ENCODE measurements at places on chromosomes 13 and 19.

DNA sequence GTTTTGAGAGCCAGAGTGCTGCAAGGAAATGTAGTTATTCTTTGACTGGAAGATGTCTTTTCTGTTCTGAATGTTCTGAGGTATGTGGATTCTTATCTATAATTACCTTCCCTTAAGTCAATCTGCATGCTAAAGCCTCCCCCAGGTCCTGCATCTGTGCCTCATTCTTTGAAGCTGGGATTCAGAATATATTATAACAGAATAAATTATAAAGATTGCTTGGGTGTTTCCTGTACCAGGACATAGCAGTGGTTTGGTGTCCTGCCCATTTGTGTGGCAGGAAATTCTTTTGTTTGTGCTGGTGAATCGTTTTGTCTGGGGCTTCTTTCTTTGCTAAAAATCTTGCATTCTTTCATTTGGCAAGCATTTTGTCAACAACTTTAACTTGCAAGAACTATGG is 60.2 kb downstream of the ITGBL1 start:
- DNase-seq: no peak

- no peak for DNase-seq
These were observed 115.9 kb downstream of the ABCC4 start for GRCh38 chr13:95185311-95185710.

DNA sequence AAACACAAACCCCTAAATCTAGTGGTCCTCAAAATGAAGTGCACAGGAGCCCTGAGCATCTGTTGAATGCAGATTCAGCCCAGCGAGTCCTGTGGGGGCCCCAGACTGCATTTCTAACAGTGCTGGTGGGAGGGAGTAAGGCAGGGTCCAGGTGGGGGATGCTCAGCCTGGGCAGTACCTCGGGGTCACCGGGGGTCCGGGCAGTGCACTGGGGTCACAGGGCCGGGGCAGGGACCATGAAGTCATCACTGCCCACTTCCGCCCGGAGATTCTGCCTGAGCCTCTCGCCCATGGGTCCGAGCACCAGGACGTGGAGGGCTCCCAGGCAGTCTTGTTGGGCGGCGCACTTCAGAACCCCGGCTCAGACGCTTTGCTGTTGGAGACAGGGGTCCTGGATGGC is 838 bp upstream of the ATP4B start:
- no peak for DNase-seq

- DNase-seq: no peak
These were observed 215.9 kb upstream of the SOX21 start for GRCh38 chr13:94928127-94928775.

- DNase-seq: peak; percentile 55
These were observed 6.0 kb downstream of the STK24 start for GRCh38 chr13:98570929-98571372.

DNA sequence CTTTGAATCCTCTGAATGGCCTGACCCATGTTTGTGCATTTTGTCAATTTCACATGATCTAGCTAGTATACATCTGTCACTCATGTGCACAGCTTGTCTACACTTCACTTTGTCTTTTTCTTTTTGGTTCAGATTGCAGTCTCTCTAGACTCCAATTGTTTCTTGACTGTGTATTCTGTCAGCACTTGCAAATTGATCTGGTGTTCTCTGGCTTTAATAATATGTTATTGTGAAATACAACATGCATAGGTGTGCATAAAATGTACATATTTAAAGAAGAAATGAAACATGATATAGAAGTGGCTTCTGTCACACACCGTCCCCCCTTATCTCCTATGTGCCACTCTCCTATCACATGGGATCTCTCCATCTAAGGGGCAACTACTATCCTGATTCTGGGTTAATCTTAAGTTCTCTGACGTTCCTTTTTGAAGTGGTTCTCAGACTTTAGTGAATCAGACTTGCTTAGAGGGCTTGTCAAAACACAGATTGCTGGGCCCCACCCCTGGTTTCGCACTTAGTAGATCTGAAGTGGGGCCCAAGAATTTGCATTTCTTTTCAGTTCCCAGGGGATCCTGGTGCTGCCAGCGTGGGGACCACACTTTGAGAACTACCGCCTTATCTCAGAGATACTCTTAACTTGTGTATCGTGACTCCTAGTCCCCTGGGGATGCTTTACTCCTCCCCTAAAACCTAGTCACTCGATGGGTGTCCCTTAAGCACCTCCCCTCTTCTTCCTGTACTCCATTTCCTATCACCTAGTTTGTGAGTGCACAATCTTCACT is 5.8 kb downstream of the KRTDAP start:
- peak; percentile 35 for DNase-seq

DNA sequence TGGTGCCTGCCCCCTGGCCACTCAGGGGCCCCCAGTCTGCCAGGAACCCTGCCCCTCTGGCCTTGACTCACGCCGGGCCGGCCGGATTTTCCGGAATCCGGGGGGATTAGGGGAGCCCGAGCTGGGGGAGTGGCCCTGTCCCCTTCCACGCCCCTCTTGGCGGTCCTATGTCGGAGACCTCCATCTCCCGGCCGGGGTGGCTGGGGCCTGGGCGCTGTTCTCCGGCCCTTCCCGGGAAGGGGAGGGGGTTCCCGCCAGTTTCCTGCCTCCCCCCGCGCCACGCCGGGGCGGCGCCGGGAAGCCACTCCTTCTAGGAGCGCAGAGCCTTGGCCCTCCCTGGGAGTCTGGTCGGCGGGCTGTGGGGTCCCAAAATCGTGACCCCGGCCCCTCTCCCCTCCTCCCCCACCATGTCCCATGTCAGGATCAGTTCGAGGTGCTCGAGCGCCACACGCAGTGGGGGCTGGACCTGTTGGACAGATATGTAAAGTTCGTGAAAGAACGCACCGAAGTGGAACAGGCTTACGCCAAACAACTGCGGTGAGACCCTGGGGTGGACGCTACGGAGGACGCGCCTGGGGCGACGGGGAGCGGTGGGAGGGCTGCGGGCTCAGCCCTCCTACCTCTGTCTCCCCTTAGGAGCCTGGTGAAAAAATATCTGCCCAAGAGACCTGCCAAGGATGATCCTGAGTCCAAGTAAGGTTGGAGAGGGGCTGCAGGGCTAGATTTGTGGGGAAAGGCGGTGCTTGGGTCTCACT is 1.3 kb downstream of the TRIP10 start:
- peak; percentile 48 for DNase-seq

- no peak for DNase-seq
These were observed 12.9 kb downstream of the NOVA2 start for GRCh38 chr19:45960595-45961235.

DNA sequence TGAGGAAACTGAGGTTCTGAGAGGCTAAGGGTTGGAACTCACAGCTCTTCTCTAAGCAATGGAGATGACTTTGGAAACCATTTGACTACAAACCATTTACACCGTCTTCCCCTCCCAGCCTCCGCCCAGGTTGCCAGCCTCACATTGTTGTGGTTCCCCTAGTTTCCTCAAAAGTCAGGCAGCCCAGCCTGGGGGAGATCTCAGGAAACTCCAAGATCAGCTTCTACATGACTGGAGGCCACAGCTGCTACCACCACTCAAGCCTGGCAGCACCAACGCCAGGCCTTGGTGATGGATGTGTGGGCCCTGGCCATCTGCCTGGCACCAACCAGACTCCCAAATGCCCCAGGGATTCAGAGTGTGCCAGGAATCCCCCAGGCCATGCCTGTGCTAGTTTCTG is 207.9 kb downstream of the TSHZ3 start:
- no peak for DNase-seq

DNA sequence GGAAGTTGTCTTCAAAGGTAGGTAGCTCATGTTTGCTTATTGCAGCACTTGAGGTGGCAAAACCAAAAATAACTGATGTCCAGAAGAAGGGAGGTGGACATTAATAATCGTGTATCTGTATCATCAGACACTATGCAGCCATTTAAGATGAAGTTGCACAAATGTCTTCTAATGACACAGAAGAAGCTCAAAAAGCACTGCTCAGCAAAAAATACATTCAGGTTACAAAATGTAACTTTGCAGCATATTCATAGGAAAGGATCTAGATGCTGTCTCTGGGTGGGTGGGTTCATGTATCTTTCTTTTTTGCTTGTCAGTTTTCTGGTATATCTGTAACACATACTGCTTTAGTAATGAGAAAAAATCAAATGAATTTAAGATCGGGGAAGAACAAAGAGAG is 247.8 kb downstream of the DNAJC15 start:
- DNase-seq: no peak

DNA sequence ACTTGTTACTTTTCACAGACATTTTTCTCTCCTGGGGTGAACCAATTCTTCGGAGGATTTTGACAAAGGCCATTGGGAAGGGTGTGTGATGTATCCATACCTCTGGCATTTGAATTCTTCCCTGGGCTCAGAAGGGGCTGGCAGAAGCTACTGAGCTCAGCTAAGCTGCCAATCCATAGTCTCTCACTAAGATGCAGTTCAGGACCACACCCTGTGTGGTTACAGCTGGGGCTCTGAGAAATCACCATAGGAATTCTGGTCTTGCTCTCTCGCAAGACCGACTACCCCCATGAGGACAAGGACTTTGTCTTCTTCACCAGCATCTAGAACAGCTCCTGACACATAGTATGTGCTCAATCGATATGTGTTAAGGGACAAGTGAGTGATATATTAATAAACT is 6.0 kb downstream of the C13orf42 start:
- no peak for DNase-seq

DNA sequence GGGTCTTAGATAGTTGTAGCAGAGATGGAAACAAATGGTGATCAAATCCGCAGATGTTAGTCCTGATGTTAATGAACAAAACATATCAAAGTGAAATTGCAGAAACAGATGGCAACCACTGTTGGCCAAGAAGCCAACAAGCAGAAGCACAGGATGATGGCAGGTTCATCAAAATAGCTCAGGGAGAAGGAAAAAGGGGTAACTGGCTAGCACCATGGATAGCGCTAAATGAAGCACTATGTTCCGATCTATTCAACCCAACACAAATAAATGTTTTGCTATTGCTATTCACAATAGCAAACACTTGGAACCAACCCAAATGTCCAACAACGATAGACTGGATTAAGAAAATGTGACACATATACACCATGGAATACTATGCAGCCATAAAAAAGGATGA is 413.7 kb downstream of the FGF14 start:
- no peak for DNase-seq

GRCh38 chr13:39296193-39296592 is 257.9 kb downstream of the NHLRC3 start:
- DNase-seq: no peak

DNA sequence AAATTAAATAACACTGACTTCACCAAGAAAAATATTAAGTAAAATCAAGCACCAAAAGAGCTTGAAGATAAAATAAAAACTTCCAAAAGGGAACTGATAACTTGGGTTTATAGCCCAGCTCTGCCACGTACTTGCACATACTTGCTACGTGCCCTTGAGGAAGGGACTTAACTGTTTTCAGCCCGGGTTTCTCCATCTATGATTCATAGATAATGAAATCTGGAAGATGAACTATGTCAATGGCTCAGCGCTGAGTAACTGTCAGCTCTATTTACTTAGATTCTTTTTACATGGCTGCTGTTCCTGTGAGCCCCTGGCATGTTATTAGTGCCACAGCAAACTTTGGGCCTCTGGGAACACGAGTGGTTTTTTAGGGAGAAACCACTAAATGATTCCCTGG is 9.6 kb upstream of the ZC3H13 start:
- no peak for DNase-seq

GRCh38 chr13:65470781-65471180 is 1759.4 kb downstream of the PCDH9 start:
- DNase-seq: no peak

DNA sequence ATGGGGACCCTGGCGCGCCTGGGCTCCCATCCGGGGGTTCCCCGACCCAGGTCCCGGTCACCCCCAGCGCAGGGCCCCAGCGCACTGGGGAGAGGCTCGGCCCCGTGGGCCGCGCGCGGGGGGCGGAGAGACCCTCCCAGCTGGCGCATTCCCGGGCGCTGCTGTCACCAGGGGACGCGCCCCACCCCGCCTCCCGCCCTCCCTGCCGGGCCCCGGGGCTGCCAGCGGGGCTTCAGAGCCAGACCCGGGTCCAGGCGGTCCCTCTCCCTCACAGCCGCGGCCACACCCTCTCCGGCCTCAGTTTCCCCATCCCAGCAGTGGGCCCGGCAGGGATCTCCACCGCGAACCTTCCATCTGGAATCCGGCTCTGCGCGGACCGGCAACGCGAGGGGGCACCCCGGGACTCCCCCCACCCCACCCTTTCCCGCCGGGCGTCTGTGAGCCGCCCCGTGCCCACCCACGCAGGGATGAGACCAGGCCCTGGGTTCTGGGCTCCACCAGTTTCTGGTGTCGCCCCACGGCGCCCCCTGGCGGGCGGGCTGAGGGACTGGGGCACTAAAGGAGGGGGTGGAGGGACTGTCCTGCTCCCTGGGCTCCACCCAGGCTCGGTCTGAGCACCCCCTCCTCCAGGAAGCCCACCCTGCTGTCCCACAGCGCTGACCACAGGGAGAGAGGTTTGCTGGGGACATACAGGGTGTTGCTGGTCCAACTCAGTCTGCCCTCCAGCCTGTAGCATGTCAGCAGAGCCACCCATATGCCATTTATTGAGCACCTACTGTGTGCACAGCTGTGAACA is 878 bp upstream of the ADAMTSL5 start:
- DNase-seq: peak; percentile 78

- peak; percentile 87 for DNase-seq
These were observed at the start of gene DHDH for GRCh38 chr19:48933382-48933932. TSS of gene DHDH (plus strand) at chr19:48933699. CDS start at chr19:48933722, 23 bp downstream.

GRCh38 chr13:81664872-81665271 is 1323.9 kb upstream of the SPRY2 start:
- no peak for DNase-seq

- DNase-seq: no peak
These were observed 290.1 kb upstream of the TSHZ3 start for GRCh38 chr19:31639306-31639705.

- DNase-seq: no peak
These were observed 295.1 kb downstream of the MYO16 start for GRCh38 chr13:108924541-108924940.

GRCh38 chr19:19409631-19410030 is 4.2 kb downstream of the GATAD2A start:
- DNase-seq: no peak

DNA sequence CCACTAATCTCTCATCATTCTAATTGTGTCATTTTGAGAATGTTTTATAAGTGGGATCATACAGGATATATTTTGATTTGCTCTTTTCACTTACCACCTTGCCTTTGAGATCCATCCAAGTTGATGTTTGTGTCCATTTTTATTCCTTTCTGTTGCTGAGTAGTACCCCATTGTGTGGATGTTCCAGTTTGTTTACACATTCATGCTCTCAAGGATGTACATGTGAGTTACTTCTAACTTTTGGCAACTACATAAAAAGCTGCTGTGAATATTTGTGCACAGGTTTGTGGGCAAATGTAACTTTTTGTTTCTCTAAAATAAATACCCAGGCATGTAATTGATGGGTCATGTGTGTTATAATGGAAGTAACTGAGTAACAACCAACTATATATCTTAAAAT is 64.9 kb downstream of the RFC3 start:
- no peak for DNase-seq
